Activated T-cell treated with anti-CD3 and anti-CD28 coated beads, Interleukin-2, amount 50 U/mL, for 72 hours (primary cell): ENCODE measurements at places on chromosomes 1 and 21.

- DNase-seq, result no peak
Measured at GRCh38 chr1:246418565-246419312, 88.3 kb downstream of the SMYD3 start.

DNA sequence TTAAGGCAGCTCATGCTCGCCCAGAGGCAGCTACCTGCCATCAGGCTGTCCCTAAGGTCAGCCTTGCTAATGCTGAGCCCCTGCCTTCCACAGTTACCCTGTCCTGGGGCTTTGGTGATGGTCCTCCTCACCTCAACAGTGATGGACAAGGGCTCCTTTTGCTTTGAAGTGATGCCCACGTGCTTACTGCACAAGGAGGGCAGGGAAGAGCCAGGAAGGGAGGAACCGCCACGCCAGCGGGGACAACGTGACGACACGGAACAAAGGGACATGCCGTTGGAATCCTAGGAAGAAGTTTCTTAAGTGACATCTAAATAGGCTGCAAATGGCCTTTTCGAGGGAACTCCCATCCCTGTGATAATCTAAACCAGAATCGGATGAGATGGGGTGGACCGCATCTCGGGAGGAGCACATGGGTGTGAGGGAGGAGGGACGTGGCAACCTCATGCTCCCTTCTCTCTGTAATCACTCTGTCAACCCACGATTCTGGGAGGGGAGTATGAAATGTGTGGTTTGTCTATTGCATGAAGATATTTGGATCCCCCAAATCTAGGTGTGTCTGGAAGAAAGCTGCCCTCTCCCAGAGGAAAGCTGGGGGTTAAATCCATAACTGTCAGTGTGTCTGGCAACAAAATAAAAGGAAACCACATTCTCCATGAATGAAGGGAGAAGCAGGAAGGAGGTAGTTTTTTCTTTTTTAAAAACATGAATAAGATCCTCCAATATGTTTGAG, 110.9 kb upstream of the IRF2BP2 start:
- no peak for DNase-seq

- no peak for DNase-seq
Measured at GRCh38 chr1:244735404-244735803, 82.5 kb downstream of the DESI2 start.

DNA sequence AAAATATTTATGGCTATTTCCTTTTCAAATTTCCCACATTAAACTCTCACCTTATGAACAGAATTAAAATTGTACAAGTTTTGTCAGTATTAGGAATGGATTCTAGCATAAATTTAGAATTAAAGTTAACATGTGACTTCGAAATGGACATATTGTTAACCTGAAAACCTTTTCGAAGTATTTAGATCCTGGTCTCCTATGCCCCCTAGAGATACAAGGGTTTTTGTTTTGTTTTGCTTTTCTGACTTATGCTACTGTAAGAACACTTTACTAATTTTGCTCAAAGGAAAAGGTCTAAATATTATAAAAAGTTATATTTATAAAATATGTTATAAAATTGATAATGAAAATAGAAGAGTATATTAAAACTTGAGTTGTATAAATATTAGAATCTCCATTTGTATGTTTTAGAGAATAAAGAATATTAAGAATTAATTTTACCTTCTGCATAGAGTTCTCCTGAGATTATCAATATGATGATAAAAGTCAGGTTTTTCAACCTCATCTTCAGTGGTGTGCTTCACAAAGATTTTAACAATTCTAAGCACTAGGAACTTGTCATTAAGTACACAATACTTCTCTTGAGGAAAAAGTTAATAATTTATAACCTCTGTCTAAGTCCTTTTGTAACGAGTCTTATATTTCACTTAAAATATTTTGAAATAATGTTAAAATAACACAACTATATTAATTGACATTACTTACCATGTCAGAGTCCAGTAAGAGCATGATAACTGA, at the start of gene F13B:
F13B (minus strand) TSS at position 542 of the 738 bp plus-strand sequence; CDS start at position 505, 37 bp downstream.
- no peak for DNase-seq

DNA sequence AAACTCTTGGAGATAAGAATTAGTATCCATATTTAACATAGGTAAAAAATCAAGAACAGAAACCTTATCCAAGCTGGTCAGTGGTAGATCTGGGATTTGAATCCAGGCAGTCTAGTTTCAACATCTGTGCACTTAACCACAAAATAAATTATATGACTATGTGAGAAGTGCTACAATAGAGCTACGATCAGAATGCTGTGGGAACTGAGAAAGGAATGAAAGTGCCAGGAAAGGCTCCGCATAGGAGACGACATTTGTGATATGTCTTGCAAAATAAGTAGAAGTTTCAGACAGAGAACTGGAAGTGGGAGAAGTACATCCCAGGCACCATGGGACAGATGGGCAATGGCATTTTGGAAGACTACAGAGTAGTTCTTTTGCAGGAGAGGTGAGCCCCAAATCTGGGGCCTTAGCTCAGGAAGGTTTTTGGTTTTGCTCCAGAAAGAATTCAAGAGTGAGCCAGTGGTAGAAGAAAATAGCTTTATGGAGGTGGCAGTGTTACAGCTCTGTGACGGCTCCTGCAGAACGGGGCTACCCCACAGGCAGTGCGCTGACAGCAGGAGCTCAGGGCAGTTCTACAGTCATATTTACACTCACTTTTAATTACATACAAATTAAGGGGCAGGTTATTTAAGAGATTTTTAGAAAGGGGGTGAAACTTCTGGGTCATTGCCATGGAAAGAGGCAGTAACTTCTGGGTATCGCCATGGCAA, 25.5 kb upstream of the GJA5 start:
- no peak for DNase-seq
